ENCODE measurements at places on chromosomes 1 and 21.
A peak's percentile ranks its signal among the peaks of the same experiment; 100 is the strongest.

DNA sequence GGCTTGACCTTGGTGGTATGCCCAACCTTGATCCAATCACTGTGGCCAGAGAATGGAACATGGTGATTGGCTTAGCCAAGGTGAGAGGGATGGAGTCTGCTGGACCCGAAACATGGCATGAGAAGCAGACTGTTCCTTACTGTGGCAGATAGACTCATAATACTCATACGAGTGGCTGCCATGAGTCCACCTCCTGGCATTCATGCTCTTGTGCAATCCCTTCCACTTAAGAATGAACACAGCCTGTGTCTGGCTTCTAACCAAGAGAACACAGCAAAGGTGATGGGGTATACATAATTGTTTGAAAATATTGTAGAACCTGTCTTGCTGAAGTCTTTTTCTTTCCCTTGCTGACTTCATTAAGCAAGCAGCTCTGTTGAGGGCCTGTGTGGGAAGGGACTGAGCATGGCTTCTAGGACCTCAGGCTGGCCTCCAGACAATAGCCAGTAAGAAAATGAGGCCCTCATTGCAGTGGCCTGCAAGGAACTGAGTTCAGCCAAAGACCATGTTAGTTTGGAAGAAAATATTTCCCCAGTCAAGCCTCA is 85.9 kb downstream of the ZNF281 start:
- no peak for DNase-seq

DNA sequence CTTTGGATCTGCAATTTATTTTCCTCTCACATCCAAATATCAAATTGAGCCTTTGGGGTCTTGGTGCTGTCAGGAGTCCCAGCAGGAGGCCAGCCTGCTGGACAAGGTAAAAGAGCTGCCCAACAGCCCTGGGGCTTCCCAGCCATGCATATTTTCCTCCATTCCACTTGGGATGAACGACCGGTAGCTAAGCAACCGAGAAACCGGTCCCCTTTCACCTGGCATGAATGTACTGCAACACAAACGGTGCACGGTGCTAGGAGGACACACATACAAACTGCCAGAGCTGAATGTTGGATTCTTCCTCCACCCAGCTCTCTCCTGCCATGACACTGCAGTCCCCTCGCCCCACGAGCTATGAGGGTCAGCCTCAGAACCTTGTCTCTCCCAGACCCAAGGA is 42.7 kb downstream of the BCAR3 start:
- no peak for DNase-seq

DNA sequence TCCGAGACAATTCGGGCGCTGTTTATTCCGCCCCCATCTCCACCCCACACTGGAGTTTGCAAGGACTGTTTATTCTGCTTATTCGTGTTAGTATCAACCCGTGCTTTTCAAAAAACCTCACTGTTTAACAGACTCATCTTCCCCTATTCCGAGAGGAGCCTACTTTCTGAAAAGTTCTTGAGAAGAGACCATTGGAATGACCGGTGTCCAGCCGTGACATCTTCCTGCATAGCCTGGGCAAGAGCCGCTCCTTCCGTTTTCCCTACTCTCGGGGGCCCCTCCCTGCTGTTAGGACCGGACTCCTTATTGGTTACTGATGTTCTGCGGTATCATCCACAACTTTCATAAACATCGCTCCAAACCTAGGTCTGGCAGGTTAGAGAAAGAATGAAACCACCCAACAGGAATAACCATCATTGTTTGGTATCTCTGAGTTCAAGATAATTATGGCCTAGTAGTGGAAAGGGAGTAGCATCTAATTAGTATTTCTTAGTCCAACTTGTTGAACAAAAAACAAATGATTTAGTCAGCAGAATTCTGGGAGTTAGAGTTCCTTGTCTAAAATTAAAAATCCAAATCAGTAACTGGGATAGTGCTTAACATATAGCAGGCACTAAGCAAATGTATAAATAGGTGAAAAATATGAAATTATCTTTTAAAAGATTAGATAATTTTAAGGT is 837 bp downstream of the STXBP3 start:
- DNase-seq, result peak; percentile 58

- no peak for DNase-seq
Observed at GRCh38 chr1:169122976-169123375, 16.5 kb downstream of the ATP1B1 start.

DNA sequence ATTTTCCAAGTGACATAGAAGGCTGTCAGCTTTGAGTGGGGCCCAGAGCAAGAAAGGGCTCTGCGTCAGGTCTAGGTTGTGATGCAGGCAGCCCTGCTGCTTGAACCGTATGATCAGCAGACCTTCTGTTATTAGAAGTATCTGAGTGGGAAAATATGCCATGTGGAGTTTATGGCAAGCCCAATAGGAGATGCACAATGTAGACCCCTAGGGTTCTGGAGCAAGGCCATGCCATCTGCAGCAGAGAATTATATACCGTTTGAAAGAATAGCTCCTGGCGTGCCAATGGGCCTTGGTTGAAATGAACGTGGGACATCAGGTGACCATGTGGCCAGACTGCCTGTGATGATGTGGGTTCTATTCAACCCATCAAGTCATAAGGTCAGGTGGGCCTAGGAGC is 44.1 kb upstream of the ZBTB18 start:
- no peak for DNase-seq

GRCh38 chr21:15063814-15064575 is 805 bp downstream of the NRIP1 start:
- DNase-seq, result no peak
